ENCODE measurements at places on chromosomes 12 and 14. TPM values are rescaled to one million over a fixed set of nuclear protein-coding genes. Genes with fewer than 3 reads are reported as not detected.

Gene GLIPR1L2
- 1.6 TPM for total RNA-seq

Gene DTX3
- total RNA-seq, result 19.6 TPM

Gene SLC25A21
- not detected for total RNA-seq

Gene ITPR2
- total RNA-seq, result 9.2 TPM

Gene MYO1H
- not detected for total RNA-seq

Gene UNC119B
- 17.8 TPM for total RNA-seq

Gene OGFOD2
- 11.9 TPM for total RNA-seq

Gene TRIAP1
- total RNA-seq, result 45.6 TPM

Gene LRIG3
- 29.3 TPM for total RNA-seq

Gene DCAF5
- total RNA-seq, result 24.5 TPM

Gene ADGRD1
- total RNA-seq, result 7.9 TPM

DNA sequence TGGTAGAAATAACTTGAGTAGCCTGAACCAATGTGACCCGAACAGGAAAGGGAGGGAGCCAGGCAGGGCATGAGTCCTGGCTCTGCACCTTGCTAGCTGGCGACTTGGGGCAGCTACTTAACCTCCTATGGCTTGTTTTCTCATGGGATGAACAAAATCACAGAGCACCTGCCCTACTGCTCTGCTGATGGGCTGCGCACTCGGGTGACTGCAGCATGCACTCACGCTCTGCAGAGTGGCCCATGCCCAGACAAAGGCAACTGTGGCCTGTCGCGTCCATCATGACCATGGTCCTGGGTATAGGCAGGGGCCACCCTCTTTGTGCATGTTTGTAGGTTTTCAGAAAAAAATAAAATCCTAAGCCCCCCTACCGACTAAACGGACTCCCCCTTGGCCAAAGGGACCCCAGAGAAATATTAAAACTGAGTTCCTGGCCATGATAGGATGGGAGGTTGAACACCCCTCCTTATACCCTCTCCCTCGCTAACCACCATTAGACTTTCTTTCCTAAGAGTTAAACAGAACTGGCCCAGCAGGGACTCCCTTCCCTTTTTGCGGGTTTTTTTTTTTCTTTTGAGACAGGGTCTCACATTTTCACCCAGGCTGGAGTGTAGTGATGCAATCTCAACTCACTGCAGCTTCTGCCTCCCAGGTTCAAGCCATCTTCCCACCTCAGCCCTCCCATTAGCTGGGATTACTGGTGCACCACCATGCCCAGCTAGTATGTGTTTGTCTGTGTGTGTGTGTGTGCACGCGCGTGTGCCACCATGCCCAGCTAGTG, 32.5 kb downstream of the VWF start:
- DNase-seq, result no peak

DNA sequence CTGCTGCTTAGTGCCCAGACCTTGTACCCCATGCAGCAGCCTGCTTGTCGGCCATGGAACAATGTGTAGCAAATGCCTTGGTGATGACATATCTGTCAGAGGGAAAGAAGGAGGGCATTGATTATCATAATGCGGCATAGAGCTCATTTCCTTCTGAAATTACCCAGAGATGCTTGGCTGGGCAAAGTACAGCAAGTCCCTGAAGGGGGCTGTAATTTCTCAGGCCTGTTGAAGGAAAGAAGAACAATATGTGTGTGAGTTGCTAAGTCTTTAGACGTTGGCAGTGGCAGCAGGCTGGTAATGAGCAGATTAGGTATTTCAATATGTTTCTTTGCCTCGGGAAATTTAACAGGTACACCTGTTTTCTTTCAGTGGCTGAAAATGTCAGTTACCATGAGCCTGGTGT, 128.6 kb downstream of the CRADD start:
- DNase-seq, result no peak

GRCh38 chr12:108526482-108527165, 11.5 kb downstream of the FICD start:
- DNase-seq, result peak; percentile 61

DNA sequence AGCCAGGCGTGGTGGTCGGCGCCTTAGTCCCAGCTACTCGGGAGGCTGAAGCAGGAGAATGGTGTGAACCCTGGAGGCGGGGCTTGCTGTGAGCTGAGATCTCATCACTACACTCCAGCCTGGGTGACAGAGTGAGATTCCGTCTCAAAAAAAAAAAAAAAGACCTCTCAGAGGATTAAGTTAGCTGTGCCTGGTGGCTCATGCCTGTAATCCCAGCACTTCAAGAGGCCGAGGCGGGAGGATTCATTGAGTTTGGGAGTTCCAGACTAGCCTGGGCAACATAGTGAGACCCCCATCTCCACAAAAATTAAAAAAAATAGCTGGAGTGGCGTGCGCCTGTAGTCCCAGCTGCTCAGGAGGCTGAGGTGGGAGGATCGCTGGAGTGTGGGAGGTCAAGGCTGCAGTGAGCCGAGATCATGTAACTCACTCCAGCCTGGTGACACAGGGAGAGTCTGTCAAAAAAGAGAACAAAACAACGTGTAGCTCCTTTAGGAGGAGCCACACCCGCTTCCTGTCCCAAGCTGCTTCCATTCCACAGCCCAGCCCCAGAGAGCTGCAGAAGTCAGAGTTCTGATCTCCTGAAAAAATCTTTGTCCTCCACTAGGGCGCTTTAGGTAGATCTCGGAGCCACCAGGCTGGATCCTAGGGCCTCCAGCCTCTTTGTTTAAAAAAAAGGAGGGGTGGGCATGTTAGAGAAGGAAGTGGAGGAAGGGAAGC, 11.5 kb upstream of the ULK1 start:
- no peak for DNase-seq

GRCh38 chr12:16184681-16185080, 92.8 kb downstream of the SLC15A5 start:
- no peak for DNase-seq

DNA sequence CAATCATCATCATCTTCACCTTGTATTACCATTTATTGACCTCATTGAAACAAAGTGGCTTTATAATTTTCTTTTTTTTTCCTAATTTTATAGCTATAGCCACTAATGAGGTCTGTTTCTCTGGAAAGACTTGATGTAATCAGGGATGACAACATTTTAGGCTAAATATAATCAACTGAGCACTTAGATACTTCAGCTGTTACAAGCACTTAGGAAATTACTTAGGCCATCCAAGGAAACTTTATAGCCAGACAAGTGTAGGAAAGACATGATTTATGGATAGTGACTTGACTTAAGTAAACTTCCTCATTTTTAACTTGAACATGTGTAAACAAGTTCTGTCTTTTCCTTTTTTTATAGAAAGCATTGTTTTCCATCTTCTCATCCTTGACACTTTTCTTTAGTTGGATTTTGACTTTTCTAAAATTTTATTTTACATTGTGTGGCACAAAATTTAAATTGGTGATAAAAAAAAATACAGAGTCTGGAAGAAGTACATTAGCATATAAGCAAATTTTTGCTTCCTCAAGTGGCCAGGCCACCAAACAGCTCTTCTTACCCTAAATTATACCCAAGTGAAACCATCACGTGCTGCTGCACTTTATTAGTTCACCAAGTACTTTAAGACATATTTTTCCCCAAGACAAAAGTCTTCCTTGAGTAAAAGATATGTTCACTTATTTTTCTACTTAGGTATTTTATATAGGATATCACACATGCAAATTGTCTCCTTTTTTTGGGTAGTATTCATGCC, 15.1 kb downstream of the CPNE8 start:
- no peak for DNase-seq

- DNase-seq, result no peak
Measured at GRCh38 chr12:2376908-2377657, 324.3 kb downstream of the CACNA1C start.

GRCh38 chr12:31000751-31001150, 72.9 kb upstream of the DDX11 start:
- DNase-seq, result peak; percentile 41

GRCh38 chr12:65966852-65967593, 142.7 kb downstream of the HMGA2 start:
- no peak for DNase-seq

DNA sequence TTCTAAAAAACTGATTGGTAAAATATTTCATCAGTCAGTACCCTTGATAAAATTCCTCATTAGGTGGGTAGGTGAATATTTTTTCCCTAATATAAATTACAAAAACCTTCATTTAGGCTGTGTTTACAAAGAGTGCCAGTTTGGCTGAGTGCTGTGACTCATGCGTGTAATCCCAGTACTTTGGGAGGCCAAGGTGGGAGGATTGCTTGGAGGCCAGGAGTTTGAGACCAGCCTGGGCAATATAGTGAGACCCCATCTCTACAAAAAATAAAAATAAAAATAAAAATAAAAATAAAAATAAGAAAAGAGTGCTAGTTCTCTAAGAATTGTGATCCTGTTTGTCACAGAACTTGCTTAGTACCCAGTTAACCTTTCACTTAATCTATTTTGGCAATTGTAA, 398.4 kb upstream of the RGS6 start:
- DNase-seq, result no peak

DNA sequence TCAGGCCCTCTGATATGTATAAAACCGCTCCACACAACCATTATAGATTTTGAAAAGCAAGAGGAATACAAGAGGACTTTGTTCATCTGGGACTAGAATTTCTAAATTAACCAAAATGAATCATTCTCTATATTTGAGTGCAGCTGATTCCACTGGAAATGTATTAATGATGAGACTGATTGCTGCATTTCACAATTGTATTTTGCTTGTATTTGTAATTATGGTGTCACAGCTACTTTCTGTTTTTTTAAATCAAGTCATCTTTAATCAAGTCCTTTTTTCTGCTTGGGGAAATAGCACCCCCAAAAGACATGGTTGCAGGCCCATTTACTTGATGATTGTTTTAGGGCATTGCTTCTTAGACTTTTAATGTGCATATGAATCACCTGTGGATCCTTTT, 162.4 kb downstream of the KICS2 start:
- peak; percentile 58 for DNase-seq

- DNase-seq, result no peak
Measured at GRCh38 chr12:104439137-104439536, 17.6 kb upstream of the CHST11 start.

- DNase-seq, result peak; percentile 51
Measured at GRCh38 chr12:4505376-4505986, 33.2 kb upstream of the RAD51AP1 start.

- peak; percentile 79 for DNase-seq
Measured at GRCh38 chr12:52074971-52075724, 4.4 kb upstream of the SMIM41 start.

DNA sequence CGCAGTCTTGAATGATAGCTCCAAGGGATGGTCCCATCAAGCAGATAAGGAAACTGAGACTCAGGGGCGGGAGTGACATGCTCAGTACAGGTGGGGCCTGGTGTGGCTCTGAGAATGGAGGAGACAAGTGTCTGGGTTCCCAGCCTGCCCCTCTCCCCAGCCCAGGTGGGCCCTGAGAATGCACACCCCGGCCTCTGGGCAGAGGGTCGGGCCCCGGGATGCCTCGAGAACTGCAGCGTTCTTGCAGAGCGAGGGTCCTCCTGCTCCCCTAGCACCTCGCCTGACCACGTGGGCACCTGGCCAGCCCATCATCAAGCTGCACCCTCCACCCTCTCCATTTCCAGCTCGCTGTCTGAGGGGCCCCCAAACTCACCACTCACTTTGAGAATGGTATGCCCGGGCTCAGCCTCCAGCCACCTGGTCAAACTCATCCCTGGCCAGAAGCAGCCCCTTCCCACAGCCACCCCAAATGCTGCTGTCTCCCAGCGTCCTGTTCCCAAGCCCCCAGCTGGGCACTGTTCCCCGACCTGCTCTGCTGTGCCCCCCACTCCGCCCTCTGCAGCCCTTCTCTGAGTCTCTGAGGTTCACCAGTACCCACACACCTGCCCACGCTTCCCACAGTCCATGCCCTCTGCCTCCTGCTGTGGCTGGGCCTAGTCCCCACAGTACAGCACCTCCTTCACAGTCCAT, 44.3 kb downstream of the CYP46A1 start:
- DNase-seq, result no peak

- peak; percentile 85 for DNase-seq
Measured at GRCh38 chr14:76917158-76917596, 91.0 kb downstream of the LRRC74A start.

GRCh38 chr12:10158406-10158805, 13.5 kb downstream of the OLR1 start:
- no peak for DNase-seq

- no peak for DNase-seq
Measured at GRCh38 chr14:52265253-52265652, 2.2 kb upstream of the PTGDR start.

DNA sequence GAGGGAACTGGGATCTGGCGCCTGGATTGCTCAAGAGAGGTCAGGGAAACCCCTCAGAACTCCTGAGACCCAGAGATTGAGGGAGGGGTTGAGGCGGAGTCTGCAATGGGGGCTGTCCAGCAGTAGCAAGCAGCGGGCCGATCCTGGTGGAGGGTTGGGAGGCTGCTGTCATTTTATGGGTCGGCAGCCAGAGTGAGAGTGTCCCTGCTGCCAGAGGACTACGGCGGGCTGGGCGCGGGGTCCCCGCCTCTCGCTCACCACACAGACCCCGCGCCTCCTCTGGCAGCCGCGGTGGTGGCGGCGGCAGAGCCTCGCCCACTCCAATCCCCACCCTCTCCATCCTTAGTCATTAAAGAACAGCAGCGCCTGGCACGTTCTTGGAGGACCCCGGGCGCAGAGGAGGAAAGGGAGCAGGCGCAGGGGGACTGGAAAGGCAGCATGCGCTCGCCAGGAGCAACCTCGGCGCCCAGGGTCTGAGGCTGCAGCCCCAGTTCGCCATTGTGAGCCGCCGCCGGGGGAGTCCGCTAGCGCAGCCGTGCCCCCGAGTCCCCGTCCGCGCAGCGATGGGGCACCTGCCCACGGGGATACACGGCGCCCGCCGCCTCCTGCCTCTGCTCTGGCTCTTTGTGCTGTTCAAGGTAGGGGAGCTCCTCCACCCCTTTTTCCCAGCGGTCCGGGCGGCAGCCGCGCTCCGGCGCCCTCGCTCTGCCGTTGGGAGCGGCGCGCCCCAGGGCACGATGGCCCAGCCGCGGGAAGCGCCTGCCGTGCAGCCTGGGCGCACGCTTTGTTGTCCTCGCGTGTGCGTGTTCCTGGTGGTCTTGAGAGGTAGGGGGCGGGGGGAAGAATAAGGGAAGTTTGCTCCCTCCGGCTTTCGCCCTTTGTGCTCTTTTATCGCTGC, at the start of gene PTPRO:
TSS of gene PTPRO (plus strand) at position 345 of the 898 bp plus-strand sequence.
- DNase-seq, result peak; percentile 15

All from GM23248 (cell line).